Mesothelial cell of epicardium (in vitro differentiated cells): ENCODE measurements at places on chromosomes 12 and 14. TPM values are rescaled to one million over a fixed set of nuclear protein-coding genes. Genes with fewer than 3 reads are reported as not detected.

- no peak overlapping the region for H3K4me3 ChIP-seq
- H3K4me1 ChIP-seq, result no peaks in the 10 kb centered on the region
- DNase-seq, result no peak
- H3K27ac ChIP-seq, result no peak overlapping the region
Observed at GRCh38 chr12:106000382-106001104, 138.2 kb downstream of the NUAK1 start.

- H3K4me3 ChIP-seq, result peak overlapping the region; percentile 20
- H3K27ac ChIP-seq, result no peak overlapping the region
- H3K4me1 ChIP-seq, result peaks cover 24% of the 10 kb centered on the region
- no peaks in the 10 kb centered on the region for H3K36me3 ChIP-seq
- DNase-seq, result no peak
- H3K27me3 ChIP-seq, result no peaks in the 10 kb centered on the region
Observed at GRCh38 chr14:72792051-72792788, 101.7 kb downstream of the DPF3 start.

DNA sequence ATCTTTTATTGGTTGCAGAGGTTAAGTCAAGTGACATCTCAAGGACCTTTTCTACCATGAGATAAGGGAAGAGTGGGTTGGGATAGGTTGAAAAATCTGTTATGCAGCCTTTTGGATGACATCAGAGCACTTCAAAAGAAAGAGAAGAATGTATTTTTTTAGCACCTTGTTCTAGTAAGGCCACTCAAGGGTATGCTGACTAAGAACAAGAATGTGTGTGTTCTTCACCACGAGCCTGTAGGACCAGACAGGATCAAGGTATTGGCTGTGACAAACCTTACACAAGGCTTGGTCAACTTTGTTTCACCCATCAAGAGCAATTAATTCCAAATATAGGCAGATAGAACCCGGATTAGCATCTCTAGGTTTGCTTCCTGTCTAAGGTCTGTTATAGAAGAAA lies 142.5 kb downstream of the SAMD4A start:
- no peak overlapping the region for H3K27ac ChIP-seq
- peaks cover 4% of the 10 kb centered on the region for H3K36me3 ChIP-seq
- no peak for DNase-seq
- no peaks in the 10 kb centered on the region for H3K27me3 ChIP-seq
- H3K4me1 ChIP-seq, result no peaks in the 10 kb centered on the region

DNA sequence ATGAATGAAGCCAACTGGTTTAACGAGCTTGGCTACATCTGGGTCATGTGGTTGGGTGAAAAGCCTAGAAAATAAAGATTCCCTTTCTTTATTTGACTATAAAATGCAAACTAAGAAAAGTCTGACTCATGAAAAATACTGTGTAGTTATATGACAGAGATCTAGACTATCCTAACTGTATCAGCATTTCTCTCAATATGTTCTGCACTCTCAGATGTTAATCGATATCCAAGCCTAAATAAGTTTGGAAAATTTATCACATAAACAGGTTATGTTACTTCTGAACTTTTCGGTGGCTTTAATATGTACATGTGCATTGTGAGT lies 133.1 kb downstream of the DAAM1 start:
- H3K27ac ChIP-seq, result no peak overlapping the region
- H3K36me3 ChIP-seq, result peaks cover 12% of the 10 kb centered on the region
- peaks cover 44% of the 10 kb centered on the region for H3K4me1 ChIP-seq
- no peaks in the 10 kb centered on the region for H3K27me3 ChIP-seq

- no peaks in the 10 kb centered on the region for H3K27me3 ChIP-seq
- H3K27ac ChIP-seq, result no peak overlapping the region
- H3K4me1 ChIP-seq, result no peaks in the 10 kb centered on the region
- peaks cover 6% of the 10 kb centered on the region for H3K36me3 ChIP-seq
- no peak for DNase-seq
Observed at GRCh38 chr12:113203852-113204760, 17.2 kb upstream of the TPCN1 start.

DNA sequence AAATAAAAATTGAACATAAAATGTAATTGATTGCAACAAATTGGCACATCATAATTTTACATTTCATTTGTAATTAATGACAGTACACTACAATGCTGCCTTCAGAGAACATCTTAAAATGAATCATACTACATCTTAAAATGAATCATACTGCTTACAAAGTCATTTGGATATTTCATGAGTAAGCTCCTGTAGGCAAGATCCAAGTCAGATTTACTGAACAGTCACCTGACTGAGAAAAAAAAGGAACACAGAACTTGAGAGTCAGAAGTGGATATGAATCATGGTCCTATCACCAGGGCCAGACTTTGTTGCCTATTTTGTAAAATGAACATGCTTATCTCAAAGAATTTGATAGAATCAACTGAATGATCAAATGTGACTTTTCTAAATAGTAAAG lies 32.7 kb upstream of the FBLN5 start:
- H3K27me3 ChIP-seq, result no peaks in the 10 kb centered on the region
- H3K36me3 ChIP-seq, result peaks cover 35% of the 10 kb centered on the region
- no peaks in the 10 kb centered on the region for H3K4me1 ChIP-seq
- H3K4me3 ChIP-seq, result no peak overlapping the region

DNA sequence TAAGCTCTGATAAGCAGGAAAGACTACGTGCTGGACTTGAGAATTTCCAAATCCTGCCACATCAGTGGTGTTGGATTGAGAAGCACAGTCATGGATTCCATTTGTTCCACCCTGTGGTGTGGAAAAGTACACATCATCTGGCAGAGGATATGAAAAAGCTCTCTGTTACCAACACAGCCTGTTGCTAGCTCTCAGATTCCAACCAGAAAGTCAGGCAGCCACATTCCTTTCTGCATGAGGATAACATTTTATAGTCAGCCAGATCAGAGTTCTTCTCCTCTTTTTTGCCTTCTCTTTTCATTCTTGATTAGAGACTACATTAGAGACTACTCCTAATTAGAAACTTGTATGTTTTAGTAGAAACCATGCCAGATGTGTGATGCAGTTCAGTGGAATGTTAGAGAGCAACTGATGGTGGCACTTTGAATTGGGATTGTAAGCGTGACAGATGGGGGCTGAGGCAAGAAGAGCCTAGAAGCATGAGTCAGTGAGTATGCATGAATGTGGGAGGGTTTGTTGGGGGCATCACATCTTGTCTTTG lies 61.2 kb upstream of the STXBP6 start:
- H3K4me1 ChIP-seq, result peaks cover 28% of the 10 kb centered on the region
- peak overlapping the region; percentile 82 for H3K27ac ChIP-seq
- H3K4me3 ChIP-seq, result no peak overlapping the region
- DNase-seq, result no peak
- peaks cover 6% of the 10 kb centered on the region for H3K36me3 ChIP-seq

DNA sequence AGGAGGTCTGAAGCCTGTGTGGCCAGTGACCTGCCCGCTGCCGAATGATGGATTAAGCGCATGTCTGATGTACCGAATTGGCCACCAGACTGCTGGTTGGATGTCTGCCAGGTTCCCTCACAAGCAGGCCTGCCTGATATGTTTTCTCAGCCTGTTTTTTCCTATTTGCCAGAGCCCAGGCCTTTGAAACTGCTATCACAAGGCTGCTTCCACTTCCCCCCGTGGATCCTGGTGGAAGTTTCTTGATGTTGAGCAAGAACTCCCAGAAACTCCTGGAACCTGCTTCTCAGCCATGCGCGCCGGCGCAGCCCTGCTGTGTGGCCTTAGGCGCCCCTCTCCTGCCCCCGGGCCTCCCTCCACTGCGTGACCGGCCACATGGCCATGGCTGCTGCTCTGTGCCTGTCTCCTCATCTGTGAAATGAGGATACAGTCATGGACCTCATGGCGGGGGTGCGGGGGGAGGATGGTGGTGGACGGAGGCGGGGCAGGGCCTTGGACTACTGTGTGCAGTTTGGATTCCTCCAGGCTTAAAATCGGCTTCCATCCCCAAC lies 56.6 kb downstream of the CALM1 start:
- H3K27me3 ChIP-seq, result peaks cover 38% of the 10 kb centered on the region
- H3K27ac ChIP-seq, result peak overlapping the region; percentile 47

GRCh38 chr14:35471803-35472202 lies 62.2 kb upstream of the INSM2 start:
- H3K27me3 ChIP-seq, result peaks cover 31% of the 10 kb centered on the region
- H3K4me1 ChIP-seq, result no peaks in the 10 kb centered on the region
- DNase-seq, result no peak
- H3K4me3 ChIP-seq, result no peak overlapping the region
- no peaks in the 10 kb centered on the region for H3K36me3 ChIP-seq

- no peaks in the 10 kb centered on the region for H3K4me1 ChIP-seq
- H3K27ac ChIP-seq, result no peak overlapping the region
- no peak overlapping the region for H3K4me3 ChIP-seq
Observed at GRCh38 chr12:127620735-127621355, 646.1 kb upstream of the TMEM132C start.

SPX gene
- not detected in 3 replicates for total RNA-seq

ACOT6 gene
- total RNA-seq, result not detected in 3 replicates

GARIN6 gene
- not detected in 3 replicates for total RNA-seq

EPS8 gene
- 19.1 to 24.8 TPM (median 21.5 TPM) in 3 replicates for total RNA-seq

AMDHD1 gene
- total RNA-seq, result 0.47 TPM in 1 of 3 replicates, not detected in the others
